ENCODE measurements at places on chromosomes 11 and 22. TPM values are rescaled to one million over a fixed set of nuclear protein-coding genes. Genes with fewer than 3 reads are reported as not detected.
A peak's percentile ranks its signal among the peaks of the same experiment; 100 is the strongest.

The TBX1 gene
- 25.3 TPM for polyA plus RNA-seq

The ELF5 gene
- polyA plus RNA-seq = not detected

The CRYBB2 gene
- not detected for polyA plus RNA-seq

The DGCR2 gene
- polyA plus RNA-seq = 44.3 TPM

The OR4D5 gene
- polyA plus RNA-seq = not detected

The SPTBN2 gene
- polyA plus RNA-seq = 15.9 TPM

The NPAS4 gene
- polyA plus RNA-seq = 0.28 TPM

The ELMOD1 gene
- 3.5 TPM for polyA plus RNA-seq

The CD3E gene
- 0.54 TPM for polyA plus RNA-seq

The TCF20 gene
- polyA plus RNA-seq = 8.9 TPM

The GAL3ST1 gene
- polyA plus RNA-seq = 6.0 TPM

The GLYATL1 gene
- polyA plus RNA-seq = 0.58 TPM

The ARHGAP8 gene
- polyA plus RNA-seq = 1.7 TPM

- no peak for DNase-seq
Measured at GRCh38 chr22:24437741-24438328, 10.4 kb downstream of the ADORA2A start.

- DNase-seq = no peak
Measured at GRCh38 chr22:24134090-24134846, 47.0 kb upstream of the SUSD2 start.

- no peak for DNase-seq
Measured at GRCh38 chr11:36292311-36292722, 3.1 kb upstream of the COMMD9 start.

GRCh38 chr11:92226331-92227229, 2.0 kb downstream of the FAT3 start:
- DNase-seq = no peak

DNA sequence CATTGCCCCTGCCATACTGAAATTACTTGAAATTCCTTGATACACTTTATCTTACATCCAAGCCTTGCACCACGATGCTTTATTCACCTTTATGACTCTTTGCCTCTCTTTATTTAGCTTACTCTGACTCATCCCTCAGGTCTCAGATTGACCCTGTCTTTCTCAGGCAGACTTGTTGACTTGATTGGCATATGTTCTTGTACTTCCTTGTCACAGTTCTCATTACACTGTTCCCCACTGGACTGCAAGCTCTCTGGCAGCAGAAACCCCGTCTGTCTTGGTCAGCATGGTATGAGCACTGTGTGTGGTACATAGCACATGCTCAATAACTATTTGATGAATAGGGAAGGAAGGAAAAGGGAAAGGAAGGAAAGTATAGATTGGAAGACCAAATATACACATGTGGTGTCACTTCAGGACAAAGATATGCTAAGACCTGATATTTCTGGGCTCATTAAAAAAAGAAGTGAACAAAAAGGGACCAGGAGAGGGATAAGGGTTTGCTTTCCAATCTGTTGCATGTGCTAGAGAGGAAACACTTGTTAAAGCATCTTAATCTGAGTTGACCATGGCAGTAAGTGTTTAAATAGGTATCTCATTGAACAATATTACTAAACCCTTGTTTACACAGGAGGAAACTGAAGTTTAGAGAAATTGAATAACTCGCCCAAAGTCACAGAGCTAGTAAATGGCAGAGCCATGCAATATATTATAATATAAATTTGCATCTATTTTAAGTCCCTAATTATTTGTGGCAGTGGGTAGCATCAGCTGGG, 7.2 kb downstream of the LYVE1 start:
- DNase-seq = no peak

DNA sequence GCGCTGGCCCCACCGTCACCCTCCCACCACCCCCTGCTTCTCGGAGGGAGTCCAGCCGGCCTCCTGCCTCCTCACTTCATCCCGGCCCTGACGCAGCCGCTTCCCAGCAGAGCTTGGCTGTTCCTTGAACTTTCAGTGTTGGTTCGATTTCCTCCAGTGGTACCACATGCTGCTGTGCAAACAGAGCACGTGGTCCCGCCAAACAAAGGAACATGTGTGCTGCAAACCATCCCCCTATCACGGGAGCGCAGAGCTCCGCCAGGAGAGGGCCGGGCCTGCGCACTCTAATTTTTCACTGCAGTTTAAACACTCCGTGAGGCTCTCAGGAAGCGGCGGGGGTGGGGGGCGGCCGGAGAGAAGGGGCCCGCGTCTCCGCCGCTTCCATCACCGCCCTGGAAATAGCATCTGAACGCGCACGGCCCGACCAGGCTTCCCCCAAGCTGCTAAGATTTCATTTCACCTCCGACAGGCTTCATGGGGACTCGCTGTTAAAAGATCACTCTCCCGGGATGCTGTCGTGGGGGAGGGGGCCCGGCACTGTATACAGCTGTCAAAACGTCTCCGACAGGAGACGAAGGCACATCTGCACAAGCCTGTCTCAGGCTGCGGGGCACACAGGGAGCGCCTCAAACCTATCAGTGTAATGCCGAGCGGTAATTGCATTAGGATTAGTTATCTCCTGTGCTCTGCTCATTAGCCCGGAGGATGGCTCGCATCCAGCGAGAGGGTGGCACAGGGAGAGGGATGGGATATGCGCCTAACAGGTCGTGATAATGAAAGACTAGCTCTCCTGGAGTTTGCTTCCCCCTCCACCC, 269.9 kb upstream of the SORL1-AS1 start:
- peak; percentile 80 for DNase-seq

GRCh38 chr11:86119077-86119476, 50.2 kb upstream of the PICALM start:
- DNase-seq = no peak

DNA sequence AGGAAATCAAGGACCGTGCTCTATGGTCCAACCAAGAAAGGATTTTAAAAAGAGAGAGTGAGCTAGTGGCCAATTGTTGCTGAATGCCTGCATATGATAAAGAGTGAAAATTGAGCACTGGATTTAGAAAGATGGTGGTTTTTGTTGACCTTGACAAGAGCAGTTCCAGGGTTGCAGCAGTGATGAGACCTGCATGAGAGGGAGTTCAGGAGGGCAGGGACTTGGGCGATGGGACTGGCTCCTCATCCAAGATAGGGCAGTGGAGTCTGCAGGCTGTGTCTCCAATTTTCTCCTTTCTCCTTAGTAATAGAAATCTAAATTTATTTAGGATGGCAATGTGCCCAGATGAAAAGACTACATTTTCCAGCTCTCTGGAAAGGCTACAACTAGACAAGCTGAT, 94.0 kb upstream of the B3GAT1 start:
- no peak for DNase-seq

GRCh38 chr11:65927904-65928397, 8.7 kb downstream of the DRAP1 start:
- DNase-seq = no peak

- no peak for DNase-seq
Measured at GRCh38 chr11:27307232-27307631, 55.8 kb downstream of the CCDC34 start.

GRCh38 chr22:49323751-49324415, 503.8 kb downstream of the BRD1 start:
- DNase-seq = no peak

DNA sequence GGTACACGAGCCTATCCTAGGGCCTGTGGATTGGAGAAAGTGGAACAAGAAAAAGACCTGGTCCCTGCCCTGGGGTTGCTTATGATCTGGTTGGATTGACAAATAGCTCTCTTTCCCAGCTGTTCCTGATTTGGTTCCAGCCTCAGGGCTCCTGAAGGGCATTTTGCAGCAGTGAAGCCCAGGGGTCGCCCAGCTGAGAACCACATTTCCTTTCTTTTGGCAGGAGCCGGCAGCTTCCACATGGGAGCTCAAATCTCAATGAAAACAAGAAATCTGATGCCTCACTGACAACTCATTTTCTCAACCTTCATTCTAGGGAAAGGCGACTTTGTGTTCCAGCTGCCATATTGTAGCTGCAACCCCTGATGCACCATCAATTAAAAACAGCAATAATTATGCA, 140.6 kb upstream of the CADM1 start:
- no peak for DNase-seq

GRCh38 chr11:100800202-100800601, 113.1 kb downstream of the ARHGAP42 start:
- no peak for DNase-seq

GRCh38 chr11:36235750-36236149, 53.5 kb downstream of the COMMD9 start:
- no peak for DNase-seq

- peak; percentile 54 for DNase-seq
Measured at GRCh38 chr11:62671608-62672389, at the start of the genes LBHD1 and UQCC3. TSS of gene LBHD1 (minus strand) at chr11:62672267. CDS start at chr11:62670031, 2,236 bp downstream. TSS of gene UQCC3 (plus strand) at chr11:62671673. CDS start at chr11:62671746, 73 bp downstream.

- DNase-seq = no peak
Measured at GRCh38 chr22:19970479-19971275, 29.1 kb upstream of the TXNRD2 start.

- no peak for DNase-seq
Measured at GRCh38 chr11:100066399-100066798, 620.7 kb upstream of the ARHGAP42 start.

DNA sequence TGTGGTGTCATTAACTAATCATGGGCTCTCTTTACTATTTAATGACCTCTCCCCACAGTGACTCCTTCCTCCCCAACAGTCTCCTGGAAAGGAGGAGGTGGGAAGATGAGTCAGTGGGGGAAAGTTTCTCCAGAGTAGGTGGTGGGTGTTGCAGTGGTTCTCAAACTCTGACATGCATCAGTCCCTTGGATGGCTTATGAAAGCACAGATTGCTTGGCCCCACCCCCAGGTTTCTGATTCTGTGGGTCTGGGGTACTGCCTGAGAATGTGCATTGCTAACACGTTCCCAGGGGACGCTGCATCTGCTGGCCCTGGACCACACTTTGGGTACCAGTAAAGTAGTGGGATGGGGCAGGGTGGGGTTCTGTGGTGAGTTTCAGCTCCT, 9.8 kb downstream of the CD82 start:
- no peak for DNase-seq

GRCh38 chr11:100359281-100359680, 327.8 kb upstream of the ARHGAP42 start:
- peak; percentile 58 for DNase-seq

DNA sequence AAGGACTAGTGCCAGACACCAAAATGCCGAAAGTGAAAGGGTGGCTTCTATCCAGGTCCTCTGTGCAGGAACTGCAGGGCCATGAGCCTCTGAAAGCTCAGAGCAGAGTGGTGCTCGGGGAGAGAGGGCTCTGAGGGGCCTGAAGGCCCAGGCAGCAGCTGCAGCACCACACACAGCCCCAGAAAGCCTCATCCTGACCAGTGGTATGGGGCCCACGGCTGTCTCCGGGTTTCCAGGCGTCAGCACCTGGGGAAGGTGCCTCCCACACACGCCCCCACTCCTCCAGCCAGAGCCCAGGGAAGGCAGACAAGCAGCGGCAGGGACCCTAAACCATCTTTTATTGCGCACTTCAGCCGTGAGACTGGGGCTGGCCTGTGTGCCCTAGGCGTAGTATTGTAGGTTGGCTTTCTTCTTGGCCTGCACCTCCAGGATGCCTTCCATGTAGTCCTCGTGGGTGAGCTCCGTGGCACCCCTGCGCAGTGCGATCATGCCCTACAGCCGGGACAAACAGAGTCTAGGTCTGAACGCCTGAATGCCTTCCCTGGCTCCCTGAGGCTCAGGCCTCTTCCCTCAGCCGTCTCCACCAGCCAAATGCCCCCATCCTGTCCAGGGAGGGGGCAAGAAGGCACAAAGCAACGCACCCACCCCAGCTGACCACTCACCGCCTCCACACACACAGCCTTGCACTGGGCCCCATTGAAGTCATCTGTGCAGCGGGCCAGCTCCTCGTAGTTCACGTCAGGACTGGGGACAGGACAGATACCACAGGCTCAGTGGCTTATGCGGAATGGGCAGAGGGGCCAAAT, 7.6 kb downstream of the PSMC3 start:
- DNase-seq = no peak

- DNase-seq = no peak
Measured at GRCh38 chr22:24037851-24038765, 27.0 kb downstream of the CABIN1 start.

GRCh38 chr11:90753546-90753945, 530.7 kb upstream of the CHORDC1 start:
- DNase-seq = no peak

GRCh38 chr11:70034740-70035365, 43.3 kb upstream of the ANO1 start:
- no peak for DNase-seq

- no peak for DNase-seq
Measured at GRCh38 chr11:44787070-44787469, 60.3 kb downstream of the TSPAN18 start.

GRCh38 chr22:26406118-26406517, 22.9 kb upstream of the ASPHD2 start:
- DNase-seq = no peak

Data from forelimb muscle (tissue), 1 donor.